Upper lobe of right lung (tissue), 1 donor: ENCODE measurements at places on chromosomes 7 and 10. TPM values are rescaled to one million over a fixed set of nuclear protein-coding genes. Genes with fewer than 3 reads are reported as not detected.

SLC26A5 gene
- total RNA-seq, result 1.9 TPM

DNA sequence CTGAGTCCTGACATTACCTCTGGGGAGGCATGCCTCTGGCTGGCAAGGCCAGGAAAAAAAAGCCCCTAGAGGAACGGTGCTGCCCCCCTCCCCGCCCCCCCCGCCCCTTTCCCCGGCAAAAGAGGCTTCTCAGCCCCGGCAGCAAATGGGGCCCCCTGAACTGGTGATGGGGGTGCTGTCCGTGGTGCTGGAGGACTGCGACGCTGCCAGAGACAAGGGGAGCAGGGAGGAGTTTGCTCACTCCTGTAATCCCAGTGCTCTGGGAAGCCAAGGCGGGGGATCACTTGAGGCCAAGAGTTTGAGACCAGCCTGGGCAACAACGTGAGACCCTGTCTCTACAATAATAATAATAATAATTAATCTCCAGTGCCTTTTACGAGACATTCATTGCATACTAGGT, 23.7 kb downstream of the SRRM3 start:
- no peak overlapping the region for H3K4me3 ChIP-seq
- no peaks in the 10 kb centered on the region for H3K36me3 ChIP-seq
- peaks cover 50% of the 10 kb centered on the region for H3K27me3 ChIP-seq
- H3K27ac ChIP-seq, result no peak overlapping the region
- no peak for DNase-seq

GRCh38 chr7:45187089-45187945, 29.7 kb downstream of the RAMP3 start:
- H3K27me3 ChIP-seq, result no peaks in the 10 kb centered on the region
- no peak overlapping the region for H3K4me3 ChIP-seq
- no peaks in the 10 kb centered on the region for H3K36me3 ChIP-seq
- DNase-seq, result peak; percentile 13
- H3K27ac ChIP-seq, result no peak overlapping the region

DNA sequence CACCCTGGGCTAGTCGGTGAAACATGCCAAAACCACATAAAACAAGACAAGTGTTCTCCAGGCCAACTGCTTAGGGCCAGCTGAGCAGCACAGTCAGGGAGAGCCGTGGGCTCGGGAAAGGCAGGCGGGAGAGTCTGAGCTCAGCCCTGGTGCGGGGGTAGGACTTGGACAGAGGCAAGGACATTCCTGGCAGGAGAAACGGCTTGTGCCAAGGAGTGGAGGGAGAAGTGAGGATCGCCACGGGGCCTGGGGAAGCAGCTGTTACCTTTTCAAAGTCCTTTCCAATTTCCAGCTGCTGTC, 4.2 kb downstream of the ELN start:
- peaks cover 24% of the 10 kb centered on the region for H3K4me1 ChIP-seq
- DNase-seq, result no peak

PPP1R3A gene
- not detected for total RNA-seq

GRCh38 chr10:119248681-119249080, 41.3 kb downstream of the GRK5 start:
- H3K4me3 ChIP-seq, result no peak overlapping the region
- no peaks in the 10 kb centered on the region for H3K36me3 ChIP-seq
- no peak for DNase-seq
- peaks cover 44% of the 10 kb centered on the region for H3K4me1 ChIP-seq

CRHR2 gene
- total RNA-seq, result not detected

DNA sequence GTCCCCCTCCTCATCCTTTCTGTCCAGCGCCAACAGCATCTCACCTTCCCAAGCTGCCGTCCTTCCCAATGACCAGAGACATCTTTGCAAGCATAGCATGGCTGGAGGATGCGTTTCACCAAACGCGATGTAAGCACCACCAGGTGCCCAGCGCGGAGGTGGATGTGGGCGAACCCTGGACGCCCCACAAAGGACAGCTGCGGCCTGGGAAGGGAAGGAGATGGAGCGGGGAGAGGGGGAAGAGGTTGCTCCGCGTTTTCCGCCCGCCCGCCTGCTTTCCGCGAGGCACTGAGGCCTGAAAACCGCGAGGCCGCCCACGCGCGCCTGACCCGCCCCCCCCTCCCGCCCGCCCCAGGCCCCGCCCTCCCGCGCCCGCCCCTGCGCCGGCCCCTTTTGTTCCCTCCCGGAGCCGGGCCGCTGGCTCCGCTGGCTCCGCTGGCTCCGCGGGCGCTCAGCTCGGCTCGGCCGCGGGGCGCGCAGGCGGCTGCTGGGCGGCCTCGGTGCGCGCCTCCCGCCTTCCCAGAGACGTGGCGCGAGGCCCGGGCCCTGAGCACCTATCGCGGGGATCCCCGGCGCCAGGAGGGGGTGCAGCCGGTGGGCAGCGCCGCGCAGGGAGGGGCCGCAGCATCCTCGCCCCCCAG, at the start of gene CLIP2:
Gene CLIP2 (plus strand): TSS at position 390 of the 641 bp plus-strand sequence. CDS start 28,140 bp downstream, outside the sequence.
- no peaks in the 10 kb centered on the region for H3K36me3 ChIP-seq
- peak within 1 kb of the TSS; percentile 74 for H3K27ac ChIP-seq
- H3K4me1 ChIP-seq, result peaks cover 19% of the 10 kb centered on the region
- H3K4me3 ChIP-seq, result peak within 1 kb of the TSS; percentile 68
- DNase-seq, result peak; percentile 91

DNA sequence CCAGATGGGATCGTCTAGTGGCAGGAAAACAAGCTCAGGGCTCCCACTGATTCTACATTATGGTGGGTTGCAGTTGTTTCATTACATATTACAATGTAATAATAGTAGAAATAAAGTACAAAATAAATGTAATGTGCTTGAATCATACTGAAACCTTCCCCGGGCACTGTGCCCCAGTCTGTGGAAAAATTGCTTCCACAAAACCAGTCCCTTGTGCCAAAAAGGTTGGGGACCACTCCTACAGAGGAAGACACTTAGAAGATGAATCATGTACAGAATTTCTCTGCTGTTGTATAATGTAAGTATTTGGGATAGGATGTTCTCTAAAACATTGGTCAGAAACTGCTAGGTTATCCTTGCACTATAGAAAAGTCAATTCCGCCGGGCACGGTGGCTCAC, 11.3 kb upstream of the PHYH start:
- DNase-seq, result no peak
- no peaks in the 10 kb centered on the region for H3K36me3 ChIP-seq
- no peaks in the 10 kb centered on the region for H3K4me1 ChIP-seq
- H3K27me3 ChIP-seq, result no peaks in the 10 kb centered on the region
- no peak overlapping the region for H3K4me3 ChIP-seq

DNA sequence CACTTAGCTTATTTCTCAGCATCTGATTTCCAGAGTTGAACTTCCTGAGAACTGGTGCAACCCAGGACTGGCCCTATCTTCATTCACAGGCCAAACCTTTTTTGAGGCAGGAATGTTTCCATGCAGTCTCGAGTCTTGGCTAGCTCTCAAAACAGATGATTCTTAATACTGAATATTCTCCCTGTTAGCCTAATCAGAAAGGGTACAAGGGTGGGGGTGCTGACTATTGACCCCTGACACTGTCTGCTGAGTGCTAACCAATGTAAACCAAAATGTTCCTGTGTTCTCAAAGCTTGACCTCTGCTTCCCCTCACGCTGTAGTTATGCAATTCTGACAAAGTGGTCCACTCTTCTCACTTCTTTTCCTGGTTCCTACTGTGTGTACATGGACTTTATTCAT, 25.3 kb downstream of the VWDE start:
- no peak overlapping the region for H3K4me3 ChIP-seq
- no peaks in the 10 kb centered on the region for H3K27me3 ChIP-seq
- H3K36me3 ChIP-seq, result no peaks in the 10 kb centered on the region
- H3K4me1 ChIP-seq, result no peaks in the 10 kb centered on the region
- no peak for DNase-seq

DNA sequence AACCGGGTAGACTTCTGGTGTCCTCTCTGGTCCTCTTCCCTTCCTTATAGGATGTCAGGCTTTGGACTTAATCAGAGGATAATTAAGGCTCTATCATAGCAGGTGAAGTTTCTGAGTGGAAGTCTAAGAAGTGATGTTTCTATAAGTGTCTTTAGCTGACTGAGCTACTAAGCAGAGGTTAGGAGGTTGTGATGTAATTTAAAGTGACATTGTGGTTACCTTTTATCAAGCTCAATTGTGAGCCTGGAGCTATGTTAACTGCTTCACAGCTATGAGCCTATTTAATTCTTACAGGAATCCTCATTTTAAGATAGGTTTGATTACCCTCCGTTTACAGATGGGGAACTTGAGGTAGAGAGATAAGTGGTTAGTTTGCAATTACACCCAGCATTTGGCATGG, 365.1 kb downstream of the AUTS2 start:
- H3K27ac ChIP-seq, result no peak overlapping the region
- H3K4me1 ChIP-seq, result peaks cover 31% of the 10 kb centered on the region
- H3K36me3 ChIP-seq, result no peaks in the 10 kb centered on the region
- H3K4me3 ChIP-seq, result no peak overlapping the region
- no peaks in the 10 kb centered on the region for H3K27me3 ChIP-seq

- no peak overlapping the region for H3K27ac ChIP-seq
- H3K4me1 ChIP-seq, result no peaks in the 10 kb centered on the region
- no peak overlapping the region for H3K4me3 ChIP-seq
- DNase-seq, result no peak
- no peaks in the 10 kb centered on the region for H3K27me3 ChIP-seq
- H3K36me3 ChIP-seq, result no peaks in the 10 kb centered on the region
Observed at GRCh38 chr10:74766501-74766900, 59.9 kb upstream of the KAT6B start.

DNA sequence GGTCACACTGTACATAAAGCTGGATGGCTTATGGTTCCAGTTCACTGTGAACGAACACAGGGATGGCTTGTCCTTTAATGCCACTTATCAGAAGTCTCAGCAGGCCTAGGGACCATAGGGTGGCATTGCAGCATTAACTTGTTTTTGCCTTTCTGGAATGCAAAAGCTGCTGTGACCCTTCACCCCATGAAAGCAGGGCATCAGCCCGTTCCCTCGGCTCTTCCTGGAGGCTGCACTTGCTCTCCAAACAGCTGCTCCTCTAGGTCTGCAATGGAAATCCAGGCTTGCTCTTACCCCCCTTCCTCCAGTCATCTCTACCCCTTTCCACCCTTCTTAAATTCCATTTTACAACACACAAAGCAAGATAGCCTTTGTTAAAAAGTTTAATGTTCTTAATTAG, 17.9 kb upstream of the NEUROD6 start:
- no peaks in the 10 kb centered on the region for H3K4me1 ChIP-seq
- no peak overlapping the region for H3K27ac ChIP-seq
- H3K36me3 ChIP-seq, result no peaks in the 10 kb centered on the region

- H3K27me3 ChIP-seq, result no peaks in the 10 kb centered on the region
- no peak overlapping the region for H3K4me3 ChIP-seq
- DNase-seq, result no peak
Observed at GRCh38 chr7:15848362-15848761, 161.9 kb upstream of the MEOX2 start.

TMEM270 gene
- not detected for total RNA-seq

HOGA1 gene
- total RNA-seq, result 2.3 TPM

IRF5 gene
- 29.4 TPM for total RNA-seq

CYP3A7 gene
- total RNA-seq, result 1.6 TPM
